ENCODE measurements at places on chromosomes 1 and 21. TPM values are rescaled to one million over a fixed set of nuclear protein-coding genes. Genes with fewer than 3 reads are reported as not detected.

- DNase-seq, result no peak
Measured at GRCh38 chr1:93961906-93962305, 52.7 kb upstream of the GCLM start.

- DNase-seq, result no peak
Measured at GRCh38 chr1:69540052-69540451, 27.7 kb upstream of the LRRC7 start.

The SLC6A9 gene
- 12.8 TPM for total RNA-seq

The KPRP gene
- total RNA-seq, result not detected

DNA sequence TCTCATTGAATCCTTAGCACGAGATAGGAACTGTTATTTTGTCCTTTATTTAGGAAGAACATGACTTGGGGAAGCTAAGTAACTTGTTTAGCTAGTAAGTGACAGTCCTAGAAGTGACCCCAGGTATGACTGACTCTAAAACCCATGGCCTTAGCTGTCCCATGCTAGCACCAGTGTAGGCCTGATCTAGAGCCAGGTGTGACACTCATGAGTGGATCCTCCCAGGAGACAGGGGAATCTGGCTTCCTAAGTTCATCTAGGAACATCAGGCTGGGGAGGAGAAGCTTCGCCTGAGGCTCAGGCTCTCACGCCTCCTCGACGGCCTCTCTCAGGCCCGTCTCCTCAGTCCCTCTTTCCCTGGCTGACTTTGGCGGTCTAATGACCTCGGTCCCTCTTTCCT is 31.2 kb downstream of the CD48 start:
- DNase-seq, result no peak

DNA sequence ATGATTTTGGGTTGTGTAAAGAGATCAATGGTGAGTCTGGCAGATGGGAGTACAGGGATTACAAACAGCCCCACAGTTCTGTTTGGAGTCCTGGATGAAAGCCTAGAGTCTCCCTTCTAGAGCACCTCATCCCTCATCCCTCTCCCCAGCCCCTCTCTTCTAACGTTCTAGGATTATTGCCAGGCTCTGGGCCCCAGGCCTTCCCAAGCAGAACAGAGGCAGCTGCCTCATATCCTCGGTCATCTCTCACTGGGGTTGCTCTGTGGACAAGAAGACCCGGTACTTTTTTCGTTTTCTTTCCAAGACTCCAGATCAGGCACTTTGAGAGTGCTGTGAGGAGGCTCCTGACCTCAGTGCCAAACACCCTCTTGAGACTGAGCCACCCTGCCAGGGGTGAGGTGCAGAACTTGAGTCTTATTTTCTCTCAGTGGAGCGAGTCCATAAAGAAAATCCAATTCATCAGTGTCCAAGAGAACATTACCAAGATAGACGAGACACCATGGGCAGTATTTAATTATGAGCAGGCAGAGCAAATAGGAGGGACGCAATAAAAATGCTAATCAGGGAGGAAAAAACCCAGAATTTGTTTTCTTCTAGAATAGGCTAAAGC is 17.1 kb upstream of the KCND3 start:
- no peak for DNase-seq

DNA sequence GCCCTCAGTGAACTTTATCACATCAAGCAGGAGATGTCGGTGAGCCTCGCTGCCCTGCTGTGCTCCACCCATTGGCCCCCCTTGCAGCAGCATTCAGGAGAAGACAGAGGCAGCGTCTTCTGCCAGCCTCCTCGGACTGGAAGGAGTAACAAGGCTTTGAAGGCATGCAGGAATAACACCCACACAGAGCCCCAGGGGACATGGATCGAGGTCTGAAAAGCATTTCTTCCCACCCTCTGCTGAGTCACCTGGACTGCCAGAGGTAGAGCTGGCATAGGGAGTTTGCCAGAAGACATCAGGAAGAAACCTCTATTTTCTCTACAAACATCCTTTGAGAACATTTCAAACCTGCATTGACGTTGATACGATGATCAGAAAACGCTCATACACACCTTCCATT is 42.9 kb downstream of the COL18A1 start:
- no peak for DNase-seq

The BTBD8 gene
- total RNA-seq, result 2.8 TPM

DNA sequence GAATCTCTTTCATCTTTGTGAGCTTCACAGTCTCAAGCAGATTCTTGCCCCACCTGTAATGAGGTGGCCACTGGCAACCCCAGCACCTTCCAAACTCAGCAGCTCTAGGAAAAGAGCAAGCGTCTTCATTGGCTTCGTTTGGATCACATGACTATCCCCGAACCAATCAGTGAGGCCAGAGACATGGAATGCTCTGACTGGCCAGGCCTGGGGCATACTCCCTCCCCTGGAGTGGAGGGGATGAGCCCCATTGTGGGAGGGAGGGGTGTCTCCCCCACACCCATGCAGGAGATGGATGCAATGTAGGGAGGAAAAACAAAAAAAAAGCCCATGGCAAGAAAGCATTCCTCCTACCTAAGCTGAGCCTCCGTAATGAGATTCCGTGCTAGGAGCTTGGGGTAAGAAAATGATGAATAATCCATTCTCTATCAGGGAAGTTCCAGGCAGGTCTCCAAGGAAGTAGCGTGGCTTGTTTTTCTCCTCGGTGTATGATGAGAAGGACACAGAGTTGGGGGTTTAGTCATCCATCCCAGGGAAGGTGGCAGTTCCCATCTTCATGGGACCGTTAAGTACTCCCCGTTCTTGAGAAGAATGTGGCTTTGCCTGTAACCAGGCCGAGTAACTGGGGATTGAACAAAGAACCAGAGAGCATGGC is 32.7 kb downstream of the FHAD1 start:
- DNase-seq, result no peak

The PLA2G2A gene
- total RNA-seq, result not detected

DNA sequence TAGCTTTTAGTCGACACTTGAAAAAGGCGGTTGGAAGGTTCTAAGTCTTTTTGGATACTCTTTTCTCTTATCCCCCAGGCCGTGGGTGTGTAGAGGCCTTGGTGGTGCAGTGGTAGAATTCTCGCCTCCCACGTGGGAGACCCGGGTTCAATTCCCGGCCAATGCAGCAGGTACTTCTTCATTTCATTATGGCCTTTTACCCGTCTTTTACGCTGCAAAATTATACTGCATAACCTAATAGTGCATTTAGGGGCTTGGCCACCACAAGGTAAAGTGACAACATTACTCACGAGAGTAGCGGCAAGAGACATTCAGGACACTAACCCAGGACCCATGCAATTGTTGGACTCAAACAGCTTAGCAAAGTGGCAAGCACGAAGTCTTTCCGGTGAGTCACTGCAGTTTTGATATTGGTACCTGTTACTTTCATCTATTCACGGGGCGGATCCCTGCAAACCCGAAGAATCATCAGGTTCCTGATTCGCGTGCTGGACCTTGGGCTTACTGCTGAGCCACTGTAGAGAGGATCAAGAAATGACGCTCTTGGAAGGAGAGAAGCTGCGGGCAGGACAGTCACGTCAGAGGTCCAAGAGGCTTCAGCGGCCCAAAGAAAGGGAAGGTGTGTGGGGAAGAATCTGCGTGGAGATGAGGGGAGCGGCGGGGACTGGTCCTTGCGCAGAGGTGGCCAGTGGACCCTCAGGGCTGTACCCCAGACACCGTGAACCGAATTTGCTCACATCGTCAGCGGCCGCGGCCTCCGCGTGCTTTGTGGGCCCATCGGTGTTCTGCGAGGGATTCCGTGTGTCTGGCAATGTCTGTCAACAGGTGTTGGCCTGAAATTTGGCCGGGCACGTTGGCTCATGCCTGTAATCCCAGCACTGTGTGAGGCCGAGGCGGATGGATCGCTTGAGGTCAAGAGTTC is 12.9 kb upstream of the RNU1-4 start:
- DNase-seq, result peak; percentile 100

GRCh38 chr1:155250246-155250632 is 5.0 kb downstream of the ENTREP3 start:
- DNase-seq, result no peak

GRCh38 chr1:85484716-85485115 is 19.8 kb upstream of the DDAH1 start:
- no peak for DNase-seq

DNA sequence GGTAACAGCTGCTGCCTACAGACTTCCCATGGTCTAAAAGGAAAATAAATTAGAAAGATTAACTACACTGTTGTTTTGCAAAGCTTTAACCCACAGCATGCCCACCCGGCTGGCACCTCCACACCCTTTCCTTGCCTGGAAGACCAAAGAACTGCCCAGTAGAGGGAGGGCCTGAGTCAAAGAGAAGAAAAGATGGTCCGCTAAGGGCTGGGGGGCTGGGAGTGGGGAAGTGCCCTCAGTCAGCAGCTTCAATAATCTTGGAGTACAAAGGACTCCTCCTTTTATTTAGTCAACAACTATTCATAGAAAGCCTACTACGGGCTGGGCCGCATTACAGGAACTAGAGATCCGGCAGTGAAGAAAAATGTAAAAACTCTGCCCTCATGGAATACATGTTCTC is 40.6 kb downstream of the ERI3 start:
- no peak for DNase-seq

DNA sequence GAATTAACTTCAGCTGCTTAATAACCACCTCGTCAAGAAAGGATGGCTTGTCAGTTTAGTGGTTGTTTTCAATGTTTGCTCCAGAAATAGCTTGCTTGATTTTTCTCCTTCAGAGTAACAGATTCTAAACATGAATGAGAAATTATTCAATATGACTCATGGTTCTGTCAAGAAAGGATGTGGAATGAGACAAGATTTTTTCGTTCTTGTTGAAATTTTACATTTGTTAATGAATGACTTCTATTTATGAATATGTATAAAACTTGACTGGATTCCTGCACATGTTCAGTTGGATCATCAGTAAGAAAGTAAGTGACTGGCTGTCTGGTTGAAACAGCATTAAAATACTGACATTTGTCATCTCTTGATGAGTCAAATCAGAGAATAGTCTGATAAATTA is 38.3 kb downstream of the IFI44 start:
- DNase-seq, result no peak

DNA sequence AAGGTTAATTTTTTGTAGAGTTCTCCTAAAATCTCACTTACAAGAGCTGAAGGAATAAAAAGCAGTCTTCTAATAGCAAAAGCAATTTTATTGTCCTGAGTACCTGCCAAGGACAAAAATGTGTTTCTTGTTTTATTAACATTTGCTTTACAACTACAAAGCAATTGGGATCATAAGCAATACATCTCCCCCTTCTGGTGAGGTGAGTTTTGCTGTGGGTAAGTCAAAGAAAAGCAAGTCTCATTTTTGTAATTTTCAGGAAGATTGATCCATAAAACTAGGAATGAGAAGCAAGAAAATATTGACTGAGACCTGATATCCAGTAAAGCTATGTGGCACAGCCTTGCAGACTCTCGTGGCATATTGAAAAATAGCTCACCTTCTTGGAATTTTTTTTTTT is 2162.7 kb downstream of the NCAM2 start:
- DNase-seq, result no peak

The MTX1 gene
- 69.1 TPM for total RNA-seq

DNA sequence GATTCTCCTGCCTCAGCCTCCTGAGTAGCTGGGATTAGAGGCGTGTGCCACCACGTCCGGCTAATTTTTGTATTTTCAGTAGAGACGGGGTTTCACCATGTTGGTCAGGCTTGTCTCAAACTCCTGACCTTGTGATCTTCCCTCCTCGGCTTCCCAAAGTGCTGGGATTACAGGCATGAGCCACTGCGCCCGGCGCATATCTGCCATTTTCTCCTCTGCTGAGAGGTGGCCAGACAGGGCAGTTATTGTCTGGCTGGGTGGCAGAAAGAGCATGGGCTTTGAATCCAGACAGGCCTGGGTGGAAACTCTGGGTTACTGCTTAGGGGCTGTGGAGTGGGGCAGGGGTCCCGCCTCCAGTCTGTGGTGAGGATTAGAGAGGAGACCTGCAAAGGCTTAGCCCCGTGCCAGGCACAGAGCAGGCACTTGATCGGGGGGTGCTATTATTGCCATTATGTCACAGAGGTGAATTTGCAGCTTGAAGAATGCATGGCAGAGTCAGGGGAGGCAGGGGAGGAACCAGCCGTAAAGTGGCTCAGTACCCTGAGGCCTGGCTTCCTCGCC is 73.9 kb downstream of the MAN1C1 start:
- DNase-seq, result no peak

- DNase-seq, result no peak
Measured at GRCh38 chr1:16175610-16176553, 20.0 kb upstream of the EPHA2 start.

DNA sequence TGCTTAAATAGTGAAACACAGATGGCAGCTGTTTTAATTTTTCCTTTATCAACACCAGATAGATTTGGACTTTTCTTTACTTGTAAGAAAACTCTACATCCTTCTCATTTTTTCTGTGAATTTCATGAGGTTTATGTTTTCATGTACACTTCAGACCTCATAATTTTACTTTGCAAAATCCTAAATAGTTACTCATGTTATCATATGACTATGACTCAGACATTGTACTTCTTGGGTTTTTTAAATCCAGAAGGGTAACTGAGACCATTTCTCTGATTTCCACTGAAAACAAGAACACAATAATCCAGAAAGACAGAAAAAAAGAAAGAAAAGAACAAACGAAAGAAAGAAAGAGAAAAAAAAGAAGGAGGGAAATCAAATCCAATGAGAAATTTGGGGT is 1021.6 kb downstream of the NCAM2 start:
- DNase-seq, result no peak

- DNase-seq, result peak; percentile 98
Measured at GRCh38 chr1:17239420-17239819, 9.5 kb upstream of the PADI3 start.

GRCh38 chr1:220497220-220497947 is 30.6 kb upstream of the MARK1 start:
- no peak for DNase-seq

- no peak for DNase-seq
Measured at GRCh38 chr21:28871388-28872010, 121.2 kb downstream of the LTN1 start.

The DCDC2B gene
- 0.27 TPM for total RNA-seq

- no peak for DNase-seq
Measured at GRCh38 chr1:208030288-208031091, 119.6 kb upstream of the CD34 start.

GRCh38 chr1:179166663-179167417 is 62.6 kb downstream of the ABL2 start:
- DNase-seq, result no peak

DNA sequence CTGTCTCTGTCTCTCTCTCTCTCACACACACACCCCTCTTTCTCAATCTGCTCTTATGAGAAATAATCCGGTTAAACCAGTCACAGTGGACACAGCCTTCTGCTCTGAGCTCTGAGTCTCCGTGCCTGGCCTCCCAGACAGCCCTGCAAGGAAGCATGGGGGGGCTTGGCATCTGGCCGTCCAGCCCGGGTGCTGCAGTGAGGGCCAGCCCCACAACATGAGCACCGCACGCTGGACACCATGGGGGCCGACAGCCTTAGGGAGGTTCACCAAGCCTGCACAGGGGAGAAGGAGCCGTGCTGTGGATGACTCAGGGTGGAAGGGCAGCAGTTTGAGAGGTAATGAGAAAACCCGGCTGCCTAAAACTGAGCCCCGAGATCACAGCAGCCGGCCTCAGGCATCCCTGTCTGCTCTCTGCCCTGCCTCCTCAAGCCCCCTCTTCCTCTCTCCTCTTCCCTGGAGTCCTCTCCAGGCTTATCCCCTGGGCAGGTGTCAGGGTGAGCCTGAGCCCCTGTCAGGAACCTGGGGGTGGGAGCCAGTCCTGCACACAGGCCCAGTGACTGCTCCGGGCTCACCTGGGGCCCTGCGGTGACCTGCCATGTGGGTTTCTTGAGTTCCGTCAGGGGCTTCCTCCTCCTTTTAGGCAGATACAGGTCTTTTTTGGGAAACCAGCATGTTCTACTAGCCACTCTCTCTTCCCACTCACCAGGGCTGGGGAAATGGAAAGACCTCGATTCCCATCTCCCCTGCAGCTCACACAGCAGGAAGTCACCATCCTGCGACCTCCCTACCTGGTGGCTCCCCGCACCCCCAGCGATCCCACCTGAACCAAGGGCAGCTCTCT is 92.8 kb downstream of the ITPKB start:
- DNase-seq, result no peak

The S100A2 gene
- total RNA-seq, result 24.8 TPM

The TNFRSF4 gene
- 0.37 TPM for total RNA-seq
